CD4-positive, alpha-beta T cell treated with Interleukin-10 for 1 hour (primary cell): ENCODE measurements at places on chromosomes 7 and 10.
A peak's percentile ranks its signal among the peaks of the same experiment; 100 is the strongest.

- DNase-seq: no peak
These were observed 33.9 kb downstream of the PPIF start for GRCh38 chr10:79380946-79381721.

- DNase-seq: no peak
These were observed 199.3 kb downstream of the PLXNA4 start for GRCh38 chr7:132377015-132377414.

DNA sequence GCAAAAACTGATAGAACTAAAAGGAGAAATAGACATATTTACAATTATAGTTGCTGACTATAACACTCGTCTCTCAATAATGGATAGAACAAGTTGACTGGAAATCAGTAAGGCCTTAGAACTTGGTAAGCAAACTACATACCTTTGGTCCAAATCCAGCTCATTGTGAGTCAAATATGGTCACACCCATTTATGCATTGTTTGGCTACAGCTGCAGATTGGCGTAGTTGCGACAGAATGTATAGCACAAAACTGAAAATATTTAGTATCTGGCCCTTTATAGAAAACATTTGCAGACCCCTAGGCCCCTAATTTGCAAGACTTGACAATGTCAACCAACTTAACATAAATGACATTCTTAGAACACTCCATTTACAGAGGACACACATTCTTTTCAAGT, 103.6 kb upstream of the EGR2 start:
- no peak for DNase-seq

- DNase-seq: no peak
These were observed 61.5 kb downstream of the KCND2 start for GRCh38 chr7:120334475-120334874.

DNA sequence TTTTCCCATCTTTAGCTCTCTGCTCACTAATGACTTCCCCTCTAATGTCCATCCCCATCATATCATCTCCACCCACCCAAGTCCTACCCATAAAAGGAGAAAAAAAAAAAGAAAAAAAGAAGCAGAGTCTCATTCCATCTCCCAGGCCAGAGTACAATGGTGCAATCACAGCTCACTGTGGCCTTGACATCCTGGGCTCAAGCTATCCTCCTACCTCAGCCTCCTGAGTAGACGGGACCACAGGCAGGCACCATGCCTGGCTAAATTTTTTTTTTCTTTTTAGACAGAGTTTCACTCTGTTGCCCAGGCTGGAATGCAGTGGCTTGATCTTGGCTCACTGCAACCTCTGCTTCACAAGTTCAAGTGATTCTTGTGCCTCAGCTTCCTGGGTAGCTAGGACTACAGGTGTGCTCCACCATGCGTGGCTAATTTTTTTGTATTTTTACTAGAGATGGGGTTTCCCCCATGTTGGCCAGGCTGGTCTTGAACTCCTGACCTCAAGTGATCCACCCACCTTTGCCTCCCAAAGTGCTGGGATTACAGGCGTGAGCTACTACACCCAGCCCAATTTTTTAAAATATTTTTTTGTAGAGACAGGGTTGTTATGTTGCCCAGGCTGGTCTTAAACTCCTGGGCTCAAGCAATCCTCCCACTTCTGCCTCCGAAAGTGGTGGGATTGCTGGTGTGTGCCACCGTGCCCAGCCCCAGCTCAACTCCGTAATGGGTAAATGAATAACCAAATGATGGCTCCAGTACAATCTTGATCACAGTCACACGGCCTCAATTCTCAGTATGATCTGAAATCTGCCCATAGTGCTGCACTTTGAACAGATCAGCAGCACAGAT, 24.6 kb upstream of the SGMS1 start:
- no peak for DNase-seq

DNA sequence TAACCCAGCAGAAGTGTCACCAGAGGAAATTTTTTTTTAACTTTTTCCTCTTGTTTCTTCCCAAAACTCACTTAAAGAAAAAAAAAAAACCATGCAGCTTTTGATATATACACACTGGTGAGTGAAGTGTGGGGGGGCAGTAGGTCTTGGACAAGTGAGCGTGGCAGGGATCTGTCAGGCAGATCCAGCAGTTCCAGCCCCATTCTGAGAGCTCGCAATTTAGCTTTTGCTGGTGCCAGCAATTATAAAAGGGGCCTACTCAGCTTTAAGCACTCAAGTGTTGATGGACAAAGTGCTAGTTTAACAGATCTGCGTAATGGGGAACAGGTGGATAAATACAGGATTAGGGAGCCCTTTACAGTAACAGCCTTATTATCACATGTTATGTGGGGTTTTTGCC, 619.2 kb upstream of the GALNT17 start:
- no peak for DNase-seq

- DNase-seq: no peak
These were observed 45.1 kb upstream of the SGCE start for GRCh38 chr7:94700926-94701554.

- peak; percentile 53 for DNase-seq
These were observed 15.8 kb upstream of the CAMK1D start for GRCh38 chr10:12333380-12334185.

DNA sequence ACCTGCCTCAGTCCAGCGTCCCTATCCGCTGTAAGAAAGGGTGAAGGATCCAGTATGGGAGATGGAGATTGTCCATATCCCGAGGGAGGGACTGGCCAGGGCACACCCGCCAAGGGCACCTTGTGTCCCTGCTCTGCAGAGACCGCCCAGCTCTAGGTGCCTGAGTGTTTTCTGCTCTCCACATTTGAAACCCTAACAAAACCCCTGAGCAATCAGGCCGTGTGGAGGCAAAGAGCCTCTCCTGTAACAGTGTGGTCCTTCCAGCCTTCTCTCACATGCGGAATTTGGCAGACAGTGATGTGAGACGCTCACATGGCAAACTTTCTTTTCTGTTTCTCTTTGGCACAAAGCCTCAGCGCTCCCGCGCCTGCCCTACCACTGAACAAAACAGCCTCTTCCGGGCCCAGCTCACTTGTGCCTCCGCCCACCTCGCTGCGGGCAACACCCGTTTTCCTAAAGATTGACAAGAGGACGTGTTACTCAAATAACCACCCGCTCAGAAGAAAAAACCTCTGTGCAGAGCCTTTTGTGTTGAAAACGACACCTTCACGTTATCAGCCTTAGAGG, 514.8 kb downstream of the DNAJB6 start:
- DNase-seq: peak; percentile 58
